Hematopoietic multipotent progenitor cell treated with erythropoietin and hydrocortisone succinate and interleukin-3 and kit ligand, for 15 days (in vitro differentiated cells): ENCODE measurements at places on chromosomes 2 and 18.

DNA sequence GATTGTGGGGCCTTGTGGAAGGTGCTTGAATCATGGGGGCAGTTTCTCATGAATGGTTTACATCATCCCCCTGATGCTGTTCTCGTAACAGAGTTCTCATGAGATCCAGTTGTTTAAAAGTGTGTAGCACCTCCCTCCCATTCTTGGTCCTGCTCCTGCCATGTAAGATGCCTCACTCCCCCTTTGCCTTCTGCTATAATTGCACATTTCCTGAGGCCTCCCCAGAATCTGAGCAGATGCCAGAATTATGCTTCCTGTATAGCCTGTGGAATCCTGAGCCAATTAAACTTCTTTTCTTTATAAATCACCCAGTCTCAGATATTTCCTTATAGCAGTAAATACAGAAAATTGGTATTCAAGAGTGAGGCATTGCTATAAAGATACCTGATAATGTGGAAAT is 15.6 kb upstream of the WDR75 start:
- no peak for DNase-seq

GRCh38 chr2:72126186-72127100 is 21.2 kb downstream of the CYP26B1 start:
- no peak for DNase-seq

DNA sequence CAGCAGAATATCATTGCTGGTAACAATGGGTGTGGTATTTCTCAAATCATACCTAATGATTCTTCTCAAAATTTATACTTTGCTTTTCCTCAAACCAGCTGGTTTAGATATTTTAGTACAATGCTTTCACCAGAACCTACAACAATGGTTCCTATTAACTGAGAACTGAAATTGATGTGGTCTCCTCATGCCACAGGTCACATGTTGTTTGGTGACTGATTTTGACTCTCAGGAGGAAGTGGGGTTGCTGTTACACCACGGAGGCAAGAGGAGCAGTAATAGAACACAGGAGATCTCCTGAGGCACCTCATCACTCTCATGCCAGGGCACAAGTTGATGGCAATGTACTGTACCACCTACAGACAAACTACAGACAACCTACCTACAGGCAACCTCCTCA is 3.0 kb upstream of the CEP68 start:
- no peak for DNase-seq

GRCh38 chr2:170820757-170821530 is 4.3 kb downstream of the GAD1 start:
- DNase-seq = peak; percentile 72
